Right forelimb (tissue), 1 donor: ENCODE measurements at places on chromosomes 11 and 22.
A peak's percentile ranks its signal among the peaks of the same experiment; 100 is the strongest.

- no peak for DNase-seq
Observed at GRCh38 chr11:120400564-120401364, 64.6 kb downstream of the ARHGEF12 start.

DNA sequence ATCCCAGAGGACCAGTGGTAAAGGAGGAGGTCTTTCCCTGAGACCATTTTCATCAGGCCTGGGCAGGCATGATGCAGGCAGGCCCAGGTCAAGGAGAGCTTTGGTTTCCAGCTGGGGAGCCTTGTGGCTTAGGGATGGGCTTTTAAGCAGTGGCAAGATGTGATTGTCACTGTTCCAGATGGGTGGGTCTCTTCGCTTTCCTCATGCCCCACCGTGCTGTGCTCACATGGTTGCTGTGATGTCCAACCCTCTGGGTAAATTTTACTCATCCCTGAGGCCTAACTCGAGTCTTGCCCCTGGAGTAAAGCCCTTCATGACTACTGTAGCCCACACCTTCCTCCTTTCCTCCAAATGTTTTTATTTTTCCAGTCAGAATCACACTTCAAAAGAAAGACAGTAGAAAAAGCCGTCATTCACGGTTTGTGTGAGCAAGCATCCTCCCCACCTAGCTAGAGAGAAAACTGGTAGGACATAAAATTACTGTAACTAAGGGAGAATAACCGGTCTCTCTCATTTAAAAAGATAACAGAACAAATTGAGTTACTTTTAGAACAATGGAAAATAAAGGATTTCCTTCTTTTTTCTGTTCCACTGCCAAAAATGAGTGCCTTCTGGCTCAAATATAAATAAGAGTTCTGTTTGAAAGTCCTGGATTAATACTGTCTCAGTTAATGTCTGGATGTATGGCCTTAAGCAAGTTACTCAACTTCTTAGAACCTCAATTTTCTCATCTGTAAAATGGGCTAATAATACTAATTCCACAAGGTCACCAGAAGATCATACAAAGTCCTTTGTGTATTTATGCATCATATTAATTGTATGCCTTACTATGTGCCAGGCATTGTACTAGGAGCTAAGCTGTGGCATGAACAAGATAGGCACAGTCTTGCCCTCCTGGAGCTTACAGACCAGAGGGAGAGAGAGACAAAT, 84.9 kb downstream of the ME3 start:
- DNase-seq = no peak

GRCh38 chr11:93279851-93280347, 50.6 kb upstream of the DEUP1 start:
- DNase-seq = no peak

- DNase-seq = no peak
Observed at GRCh38 chr22:23527971-23528740, 51.9 kb downstream of the IGLL1 start.

- DNase-seq = no peak
Observed at GRCh38 chr11:3831378-3832239, 9.2 kb downstream of the RHOG start.

DNA sequence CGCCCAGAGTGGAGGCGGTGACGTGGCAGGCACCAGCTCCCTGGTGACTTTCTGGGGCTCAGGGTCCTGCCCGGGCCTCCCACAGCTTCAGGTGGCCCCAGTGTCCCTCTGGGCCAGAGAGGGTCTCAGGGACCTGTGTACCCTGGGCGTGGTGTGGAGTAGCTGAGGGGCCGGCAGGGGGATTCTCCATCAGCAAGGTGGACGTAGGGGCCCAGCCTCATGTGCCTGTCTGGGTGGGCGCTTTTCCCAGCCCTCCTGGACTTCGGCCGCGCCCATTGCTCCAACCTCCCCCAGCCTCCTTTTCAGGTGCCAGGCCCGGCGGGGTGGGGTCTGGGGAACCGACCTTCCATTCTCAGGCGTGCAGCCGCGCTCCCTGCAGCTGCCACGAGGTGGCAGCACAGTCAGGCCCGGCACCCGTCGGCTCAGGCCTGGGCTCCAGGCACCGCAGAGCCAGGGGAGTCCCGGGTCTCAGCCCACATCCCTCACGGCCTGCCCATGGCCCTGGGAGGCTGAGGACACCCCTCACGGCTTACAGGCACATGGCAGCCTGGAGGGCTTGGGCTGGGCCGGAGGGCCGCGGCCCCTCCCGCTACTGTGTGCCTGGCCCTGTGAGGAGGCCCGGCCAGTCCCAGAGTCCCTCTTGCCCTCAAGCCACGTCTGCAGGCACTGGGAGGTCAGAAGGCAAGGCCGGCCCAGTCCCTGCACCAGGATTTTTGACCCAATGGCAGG, 19.9 kb upstream of the MUC5B start:
- DNase-seq = peak; percentile 66

DNA sequence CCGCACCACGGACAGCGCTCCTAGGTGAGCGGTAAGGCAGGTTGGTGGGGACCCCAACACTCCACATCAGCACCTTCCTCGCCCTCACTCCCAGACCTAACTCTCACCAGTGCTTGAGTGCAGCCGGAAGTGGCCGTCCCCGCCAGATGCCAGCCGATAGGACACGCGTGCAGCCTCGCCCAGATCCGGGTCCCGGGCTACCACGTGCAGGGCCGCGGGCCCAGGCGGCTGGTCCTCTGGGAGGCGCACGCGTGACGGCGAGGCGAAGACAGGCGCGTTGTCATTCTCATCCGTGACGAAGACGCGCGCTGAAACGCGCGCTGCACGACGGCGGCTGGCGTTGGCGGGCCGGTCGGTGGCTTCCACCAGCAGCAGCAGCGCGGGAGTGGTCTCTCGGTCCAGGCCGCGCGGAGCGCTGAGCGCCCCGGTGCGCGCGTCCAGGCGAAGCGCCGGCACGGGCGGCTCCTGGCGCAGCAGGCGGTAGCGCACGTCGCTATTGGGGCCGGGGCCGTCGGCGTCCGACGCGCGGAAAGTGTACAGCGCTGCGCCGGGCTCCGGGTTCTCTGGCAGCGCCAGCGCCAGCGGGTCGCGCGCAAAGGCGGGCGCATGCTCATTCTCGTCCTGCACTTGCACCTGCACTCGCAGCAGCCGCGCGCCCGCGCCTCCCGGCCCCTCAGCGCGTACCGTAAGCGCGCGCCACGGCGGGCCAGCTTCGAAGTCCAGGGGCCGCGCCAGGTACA, 10.8 kb upstream of the TPP1 start:
- DNase-seq = no peak

- DNase-seq = no peak
Observed at GRCh38 chr11:3808861-3809623, 682 bp downstream of the PGAP2 start.

DNA sequence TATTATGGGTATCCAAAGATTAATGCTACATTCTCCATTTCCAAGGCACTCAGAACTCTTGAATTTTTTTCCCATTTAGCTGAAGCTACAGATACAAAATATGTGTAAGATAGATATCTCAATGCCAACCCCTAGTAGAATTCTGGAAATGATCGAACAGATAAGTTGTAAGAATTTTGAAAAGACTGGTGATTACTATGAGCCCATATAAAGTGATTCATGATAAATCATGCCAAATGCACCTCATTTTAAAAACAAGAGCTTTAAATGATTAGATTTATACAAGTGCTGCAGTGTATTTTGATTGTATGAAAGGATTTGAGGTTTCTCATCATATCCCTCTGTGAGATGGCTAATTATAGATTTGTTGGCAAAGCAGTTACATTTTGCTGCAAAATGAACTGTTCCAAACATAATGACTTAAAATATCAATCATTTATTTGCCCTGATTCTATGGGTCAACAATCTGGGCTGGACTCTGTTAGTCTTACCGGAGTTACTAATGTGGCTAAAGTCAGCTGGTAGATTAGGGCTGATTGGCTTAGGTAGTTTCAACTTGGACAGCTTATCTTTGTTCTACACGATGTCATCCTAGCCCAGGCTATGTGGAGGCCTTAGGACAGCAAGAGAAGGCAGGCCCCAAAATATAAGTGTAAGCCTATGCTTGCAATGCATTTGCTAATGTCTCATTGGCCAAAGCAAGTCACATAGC, 3.4 kb downstream of the OR10V1 start:
- DNase-seq = no peak
